Stimulated activated CD8-positive, alpha-beta memory T cell treated with anti-CD3 and anti-CD28 coated beads, Interleukin-15, amount 100 ng/mL, for 4 hours (primary cell): ENCODE measurements at places on chromosomes 5 and 9.
A peak's percentile ranks its signal among the peaks of the same experiment; 100 is the strongest.

DNA sequence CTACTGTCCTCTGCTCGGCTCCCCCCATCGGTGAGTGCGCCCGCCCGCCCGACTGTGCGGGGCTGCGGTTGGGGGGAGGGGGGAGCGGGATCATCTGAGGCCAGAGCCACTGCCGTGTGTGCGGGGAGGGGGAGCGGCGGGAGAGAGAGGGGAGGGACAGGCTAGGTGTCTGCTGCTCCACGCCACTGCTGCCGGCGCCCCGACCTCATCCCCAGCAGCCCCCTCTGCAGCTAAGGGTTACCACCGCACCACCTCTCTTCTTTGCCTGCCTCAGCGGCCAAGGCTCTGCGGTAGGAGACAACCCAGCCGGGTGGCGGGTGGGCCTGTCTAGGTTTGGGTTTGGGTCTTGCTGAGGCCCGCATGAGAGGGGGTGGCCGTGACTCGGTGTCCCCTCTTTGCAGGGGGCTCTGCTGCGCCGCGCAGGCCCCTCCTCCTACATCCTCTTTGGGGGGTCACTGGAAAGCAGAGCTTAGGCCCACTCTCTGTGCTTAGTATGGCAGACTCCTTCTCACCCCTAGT is 670 bp upstream of the PURA start:
- DNase-seq: no peak

DNA sequence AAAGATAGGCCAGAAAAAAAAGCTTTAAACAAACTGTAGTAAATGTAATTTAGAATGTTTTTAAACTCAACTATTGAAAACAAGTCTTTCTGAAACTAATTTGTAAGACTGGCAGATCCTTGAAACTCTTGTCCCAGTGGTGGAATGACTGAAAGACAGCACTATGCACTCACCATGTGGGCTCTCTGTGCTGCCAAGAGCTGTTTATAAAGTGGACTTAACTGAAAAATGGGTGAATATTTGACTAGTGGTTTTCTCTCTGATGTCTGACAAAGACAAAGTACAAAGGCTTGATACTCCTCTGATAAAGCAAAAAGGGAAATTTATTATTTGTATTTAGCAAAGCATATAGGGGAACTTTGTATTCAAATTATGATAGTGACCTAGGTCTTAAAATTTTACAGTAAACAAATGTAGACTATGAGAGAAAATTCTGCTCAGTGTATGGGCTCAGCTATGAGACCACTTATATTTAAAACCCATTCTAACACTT is 635.4 kb downstream of the NR2F1-AS1 start:
- no peak for DNase-seq

GRCh38 chr9:105062222-105062855 is 134.4 kb upstream of the ABCA1 start:
- no peak for DNase-seq

GRCh38 chr9:37030611-37030939 is 3.5 kb downstream of the PAX5 start:
- no peak for DNase-seq

- DNase-seq: no peak
These were observed 38.0 kb downstream of the ABITRAM start for GRCh38 chr9:108972186-108972585.

- DNase-seq: no peak
These were observed 589.5 kb downstream of the GABRG2 start for GRCh38 chr5:162657076-162657475.

DNA sequence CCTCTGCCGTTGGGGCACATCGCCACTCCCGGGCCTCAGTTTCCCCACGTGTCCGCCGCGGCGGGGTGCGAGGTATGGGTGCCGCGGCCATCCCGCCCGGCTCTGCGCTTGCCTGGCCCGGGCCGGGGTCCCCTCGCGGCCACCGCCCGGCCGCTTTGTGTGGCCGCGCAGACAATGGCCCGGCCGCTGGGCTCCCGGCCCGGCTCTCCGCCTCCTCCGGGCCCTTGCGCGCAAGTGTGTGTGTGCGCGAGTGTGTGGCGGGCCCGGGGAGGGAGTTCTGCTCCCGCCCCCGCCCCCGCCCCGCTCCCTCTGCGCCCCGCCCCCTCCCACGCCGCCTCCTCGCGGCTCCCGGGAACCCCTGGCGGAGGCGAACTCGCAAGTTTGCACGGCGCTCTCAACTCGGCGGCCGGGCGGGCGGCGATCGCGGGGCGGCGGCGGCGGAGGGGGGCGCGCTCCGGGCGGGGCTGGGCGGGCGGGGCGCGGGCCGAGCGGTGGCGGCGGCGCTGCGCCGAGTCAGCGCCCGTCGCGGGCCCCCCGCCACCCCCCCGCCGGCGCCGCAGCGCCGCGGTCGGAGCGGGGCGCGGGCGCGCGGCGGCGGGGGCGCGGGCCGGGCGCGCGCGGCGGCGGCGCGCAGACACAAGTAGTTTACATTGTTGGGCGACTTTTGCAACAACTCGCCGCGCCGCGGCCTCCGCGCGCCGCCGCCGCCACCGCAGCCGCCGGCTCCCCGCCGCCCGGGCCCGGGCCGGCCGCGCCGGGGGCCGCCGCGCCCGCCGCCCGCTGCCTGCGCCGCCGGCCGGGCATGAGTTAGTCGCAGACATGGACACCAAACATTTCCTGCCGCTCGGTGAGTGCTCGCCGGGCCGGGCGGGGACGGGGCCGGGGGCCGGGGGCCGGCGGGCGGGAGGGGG is at the start of gene RXRA:
Gene RXRA (plus strand): TSS at position 643 of the 911 bp plus-strand sequence. CDS start 177 bp downstream, at position 820.
- peak; percentile 54 for DNase-seq

- DNase-seq: no peak
These were observed 279.6 kb downstream of the ARRDC3 start for GRCh38 chr5:91103353-91104061.

DNA sequence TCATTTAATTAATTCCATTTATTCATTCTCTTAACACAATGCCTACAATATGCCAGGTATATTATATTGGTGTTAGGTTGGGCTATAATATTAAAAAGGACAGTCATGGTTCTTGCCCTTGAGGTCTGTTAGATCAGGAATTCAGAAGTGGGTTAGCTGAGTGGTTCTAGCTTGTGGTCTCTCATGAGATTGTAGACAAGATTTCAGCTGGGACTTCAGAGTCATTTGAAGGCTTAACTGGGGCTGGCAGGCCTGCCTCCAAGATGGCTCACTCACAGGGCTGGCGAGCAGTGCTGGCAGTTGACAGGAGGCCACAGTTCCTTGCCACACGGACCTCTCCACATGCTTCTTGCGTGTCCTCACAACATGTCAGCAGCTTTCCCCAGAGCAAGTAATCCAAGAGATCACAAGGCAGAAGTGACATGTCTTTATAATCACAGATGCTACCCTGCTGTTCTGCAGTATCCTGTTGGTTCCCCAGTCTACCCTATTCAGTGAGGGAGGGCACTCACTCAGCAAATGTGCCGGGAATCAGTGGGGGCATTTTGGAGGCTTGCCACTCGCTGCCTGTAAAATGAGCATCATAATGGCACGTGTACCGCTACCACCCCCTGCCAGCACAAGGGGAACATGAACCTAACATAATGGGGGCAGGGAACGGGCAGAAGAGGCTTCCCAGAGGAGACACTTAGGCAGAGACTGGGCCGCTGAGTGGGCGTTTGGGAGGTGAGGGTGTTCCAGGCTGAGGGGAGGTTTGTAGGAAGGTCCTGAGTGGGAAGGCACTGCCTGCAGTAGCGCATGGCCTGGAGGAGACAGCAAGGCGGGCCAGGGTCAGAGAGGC is 70.0 kb downstream of the EXOSC2 start:
- no peak for DNase-seq

DNA sequence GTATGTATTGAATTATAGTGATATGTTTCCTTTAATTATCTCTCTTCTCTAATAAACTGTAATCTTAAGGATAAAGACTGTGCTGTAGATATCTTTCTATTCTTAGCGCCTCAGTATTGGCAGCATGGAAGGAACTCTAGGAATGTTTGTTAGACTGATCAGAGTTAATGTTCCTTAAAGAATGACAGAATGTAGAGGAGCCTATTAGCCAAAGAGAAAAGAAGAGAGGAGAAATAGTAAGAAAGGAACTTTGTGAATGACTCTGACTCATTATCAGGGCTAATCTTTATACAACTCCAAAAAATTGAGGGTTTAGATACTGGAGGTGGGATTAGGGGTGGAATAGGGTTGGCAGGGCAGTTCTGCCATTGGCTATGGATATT is 59.0 kb upstream of the NUDT12 start:
- DNase-seq: no peak

DNA sequence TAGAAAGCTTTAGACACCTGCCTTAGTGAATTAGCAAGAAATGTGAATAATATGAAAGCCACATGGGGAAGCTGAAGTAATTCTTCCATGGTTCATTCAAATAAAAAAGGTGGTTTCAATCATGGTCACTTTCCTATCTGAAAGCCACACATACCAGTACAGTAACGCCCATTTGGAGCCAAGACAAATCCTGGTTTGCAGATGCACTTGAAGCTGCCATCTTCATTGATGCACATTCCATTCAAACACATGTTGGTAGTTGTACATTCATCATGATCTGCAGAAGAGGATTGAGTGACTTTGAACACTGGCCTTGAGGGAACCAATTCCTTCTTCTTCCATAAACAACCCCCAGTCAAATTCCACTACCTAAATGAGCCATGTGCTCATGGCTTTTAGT is 161.5 kb downstream of the FBN2 start:
- no peak for DNase-seq

- no peak for DNase-seq
These were observed 51.9 kb upstream of the ANKRD33B start for GRCh38 chr5:10511741-10512640.

GRCh38 chr9:9078301-9078700 is 1278.7 kb upstream of the DMAC1 start:
- no peak for DNase-seq

DNA sequence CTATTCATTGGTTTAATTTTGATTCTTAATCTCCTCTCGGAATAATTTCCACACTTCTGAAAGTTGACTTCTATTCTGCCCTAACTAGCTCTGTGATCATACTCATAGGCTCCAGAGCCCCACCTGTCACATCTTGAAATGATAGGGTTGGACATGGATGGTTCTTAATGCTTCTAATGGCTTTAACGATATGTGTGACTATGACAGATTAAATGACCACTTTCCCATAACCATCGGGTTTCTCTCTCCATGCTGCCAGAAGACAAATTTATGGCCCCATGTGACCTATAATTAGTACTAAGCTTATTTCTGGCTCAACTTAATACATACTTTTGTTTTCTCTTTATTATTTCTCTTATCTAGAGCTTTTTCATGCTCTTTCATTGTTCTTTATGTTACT is 251.1 kb upstream of the TUT7 start:
- no peak for DNase-seq

- DNase-seq: no peak
These were observed 35.7 kb downstream of the PWWP2A start for GRCh38 chr5:160083501-160083900.

GRCh38 chr9:135590486-135591079 is 29.0 kb downstream of the PAEP start:
- no peak for DNase-seq

- DNase-seq: no peak
These were observed 2.6 kb downstream of the GLIS3 start for GRCh38 chr9:4297151-4297785.

GRCh38 chr9:115369322-115369957 is 251.5 kb upstream of the TNC start:
- DNase-seq: no peak
